Stimulated activated CD8-positive, alpha-beta memory T cell treated with anti-CD3 and anti-CD28 coated beads, Interleukin-4, amount 100 ng/mL, for 24 hours (primary cell): ENCODE measurements at places on chromosomes 11 and 22.

DNA sequence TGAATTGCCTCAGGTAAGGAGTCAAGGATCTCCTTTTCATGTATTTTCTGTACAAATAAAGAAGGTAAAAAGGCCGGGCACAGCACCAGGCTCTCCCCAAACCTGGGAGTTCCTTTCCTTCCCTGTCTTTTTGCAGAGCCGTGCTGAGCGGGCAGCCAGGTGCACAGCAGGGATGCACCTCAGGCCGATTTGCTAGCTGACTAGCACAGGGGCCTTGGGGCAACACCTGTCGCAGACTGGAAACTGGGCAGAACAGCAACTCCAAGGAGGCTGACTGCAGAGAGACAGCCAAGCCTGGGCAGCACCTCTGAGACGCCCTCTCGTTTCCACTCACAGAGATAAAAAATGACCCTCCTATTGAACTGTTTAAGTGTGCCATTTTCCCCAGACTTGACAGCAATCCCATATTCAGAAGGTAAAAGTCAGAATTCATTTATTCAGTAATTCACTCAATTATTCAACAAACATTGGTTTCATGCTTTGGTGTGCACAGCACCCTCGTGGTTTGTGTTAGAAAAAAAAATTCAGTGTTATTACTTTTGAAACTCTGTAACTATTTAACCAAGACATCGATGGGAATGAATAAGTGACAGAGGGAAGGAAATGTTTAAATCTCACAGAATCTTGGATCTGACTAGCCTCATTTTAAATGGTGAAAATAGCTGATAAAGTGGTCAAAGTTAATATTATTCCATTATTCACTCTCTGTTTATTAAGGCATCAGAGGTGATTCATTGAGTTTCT lies 120.9 kb downstream of the GALNT18 start:
- no peak for DNase-seq

DNA sequence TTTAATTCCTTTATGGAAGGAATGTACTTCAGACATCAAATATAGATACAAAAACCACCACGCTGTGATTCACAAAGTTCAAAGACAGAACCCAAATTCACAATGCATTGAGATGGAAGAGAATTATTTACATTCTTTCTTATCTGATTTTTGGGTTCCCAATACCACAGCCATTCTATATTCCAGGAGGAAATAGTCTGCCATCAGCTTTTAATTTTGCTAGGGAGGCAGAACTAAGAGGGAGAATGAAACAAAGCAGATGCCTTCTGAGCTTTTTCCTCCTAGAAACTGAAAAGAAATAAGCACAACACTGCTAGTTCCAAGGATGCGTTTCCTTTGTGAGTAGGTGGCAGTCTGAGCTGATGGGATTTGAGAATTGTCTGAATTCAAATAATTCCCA lies 283.0 kb upstream of the NARS2 start:
- no peak for DNase-seq

DNA sequence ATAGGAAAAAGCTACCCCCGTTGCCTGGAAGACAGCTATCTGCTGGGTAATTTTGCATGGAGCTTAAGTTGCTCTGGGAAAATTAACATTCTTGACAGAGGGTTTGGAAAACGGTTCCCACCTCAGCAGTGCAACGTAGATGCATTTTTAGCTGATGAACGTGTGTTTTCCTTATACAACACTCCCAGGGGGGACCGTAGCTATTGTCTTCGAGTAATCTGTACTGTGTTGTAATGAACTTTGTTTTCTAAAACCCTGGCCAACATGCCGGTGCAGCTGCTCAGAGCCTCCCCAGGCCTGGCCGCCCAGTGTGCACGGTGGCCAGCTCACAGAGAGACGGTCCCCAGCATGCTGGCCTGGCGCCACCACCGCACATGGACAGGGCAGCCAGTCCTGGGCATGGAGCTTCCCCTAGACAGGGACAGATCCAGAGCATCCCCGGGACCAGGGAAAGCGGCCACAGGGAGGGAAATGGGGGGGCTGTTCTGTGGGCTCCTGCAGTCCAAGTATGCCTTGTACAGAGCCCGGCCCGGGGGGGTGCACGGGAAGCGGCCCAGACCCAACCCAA lies 2.2 kb downstream of the TNNT3 start:
- DNase-seq, result no peak

DNA sequence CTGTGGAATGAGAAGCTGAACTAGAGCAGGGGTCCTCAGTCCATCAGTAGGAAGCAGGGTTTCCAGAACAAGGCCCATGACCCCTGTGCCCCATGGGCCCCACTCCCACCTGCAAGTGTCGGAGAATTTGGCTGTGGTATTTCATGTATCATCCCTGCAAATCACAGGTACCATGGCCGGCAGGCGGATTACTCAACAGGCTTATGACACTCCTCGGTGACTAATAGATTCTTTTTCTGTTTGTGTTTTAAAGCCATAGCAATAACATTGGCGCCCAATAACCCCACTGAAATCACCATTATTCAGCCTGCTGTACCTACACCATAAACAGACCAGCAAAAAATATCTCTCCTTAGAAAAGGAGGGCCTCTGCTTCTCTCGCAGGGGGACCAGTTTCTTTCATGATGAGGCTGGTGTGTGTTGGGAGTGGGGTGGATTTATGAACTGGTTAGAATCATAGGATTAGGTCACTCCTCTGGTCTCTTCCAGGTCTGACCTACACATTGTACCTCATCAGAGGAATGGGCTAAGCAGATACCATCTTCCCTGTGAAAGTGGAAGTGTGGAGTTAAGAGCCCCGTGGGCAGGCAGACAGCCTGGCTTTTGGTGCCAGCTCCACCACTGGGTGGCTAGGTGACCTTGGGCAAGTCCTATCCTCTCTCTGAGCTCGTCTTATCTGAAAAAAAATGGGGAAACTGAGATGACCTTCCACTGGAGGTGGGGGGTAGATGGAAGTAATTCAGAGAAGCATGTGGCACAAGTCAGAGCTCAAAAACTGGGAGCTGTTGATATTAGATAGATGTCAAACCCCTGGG lies 60.2 kb upstream of the WNT11 start:
- no peak for DNase-seq

DNA sequence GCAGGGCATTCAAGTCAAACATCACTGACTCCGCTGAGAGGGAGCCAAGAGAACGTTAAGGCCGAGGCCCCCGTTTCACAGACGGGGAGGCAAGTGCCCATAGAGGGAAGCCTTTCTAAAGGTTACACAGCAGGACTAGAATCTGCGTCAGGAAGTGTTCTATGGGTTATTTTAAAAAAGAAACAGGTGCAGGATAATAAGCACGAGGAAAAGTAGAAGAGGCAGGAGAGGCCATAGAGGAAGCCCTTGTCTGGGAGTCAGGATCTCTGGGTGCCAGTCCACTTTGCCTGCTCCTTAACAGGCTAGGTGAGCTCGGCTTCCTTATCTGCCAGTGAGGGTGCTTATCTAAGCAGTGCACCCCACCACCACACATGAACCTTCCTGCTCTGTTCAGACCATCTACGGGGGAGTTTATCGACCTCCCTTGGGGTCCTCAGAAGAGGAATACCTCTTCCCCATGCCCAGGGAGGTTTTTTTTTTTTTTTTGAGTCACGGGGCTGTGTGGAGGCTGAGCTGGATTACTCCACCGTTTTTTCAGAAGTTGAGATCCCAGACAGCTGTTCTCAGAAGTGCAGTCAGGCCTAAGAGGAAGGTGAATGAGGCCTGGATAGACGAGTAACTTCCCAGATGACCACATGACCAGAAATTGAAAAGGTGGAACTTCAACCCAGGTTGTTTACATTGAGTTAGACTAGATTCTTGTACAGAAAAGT lies 1.2 kb upstream of the FCHSD2 start:
- no peak for DNase-seq

DNA sequence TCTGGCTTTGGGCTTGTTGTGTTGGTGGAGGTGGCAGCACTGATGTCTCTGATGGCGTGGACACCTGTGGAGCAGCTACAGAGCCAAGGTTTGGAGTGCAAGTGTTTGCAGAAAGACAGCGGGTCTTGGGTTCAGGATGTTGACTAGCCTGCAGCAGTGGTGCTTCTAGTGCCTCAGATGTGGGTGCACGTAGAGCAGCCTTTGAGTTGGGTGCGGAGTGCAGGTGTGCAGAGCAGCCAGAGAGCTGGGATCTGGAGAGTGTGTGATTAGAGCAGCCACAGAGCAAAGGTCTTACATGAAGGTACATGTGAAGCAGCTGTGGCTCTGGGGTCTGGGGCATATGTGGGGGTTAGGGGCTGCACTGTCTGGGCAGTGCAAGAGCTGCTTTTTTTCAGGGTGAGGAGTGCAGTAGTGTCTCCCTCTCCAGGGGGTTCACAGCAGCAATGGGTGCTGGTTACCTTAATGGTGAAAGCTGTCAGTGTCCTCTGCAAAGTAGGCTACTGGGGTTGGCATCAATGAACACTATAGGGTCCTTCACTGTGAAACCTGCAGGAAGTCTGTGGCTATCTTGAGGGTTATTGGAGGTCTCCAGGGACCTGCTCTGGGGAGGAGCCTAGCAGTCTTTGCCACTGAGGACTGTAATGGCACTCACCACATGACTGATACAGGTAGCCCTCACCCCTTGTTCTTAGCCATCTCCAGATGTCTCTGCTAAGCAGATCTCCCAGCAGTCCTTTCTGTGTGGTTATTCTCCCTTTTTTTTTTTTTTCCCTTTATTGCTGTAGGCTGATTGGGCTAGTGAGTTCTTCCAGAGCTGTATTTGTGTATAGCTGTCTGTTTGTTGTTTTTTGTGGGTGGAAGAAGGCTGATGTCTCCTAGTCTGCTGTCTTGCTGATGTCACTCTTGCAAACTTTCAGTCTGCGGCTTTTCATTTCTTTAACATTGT lies 14.3 kb downstream of the BIRC2 start:
- no peak for DNase-seq

GRCh38 chr11:45930951-45931570 lies 8.6 kb downstream of the LARGE2 start:
- DNase-seq, result no peak

- DNase-seq, result no peak
Measured at GRCh38 chr11:55572548-55572947, 620 bp downstream of the OR4C16 start.

- DNase-seq, result no peak
Measured at GRCh38 chr11:124078591-124078990, 36.7 kb upstream of the VWA5A start.

- DNase-seq, result no peak
Measured at GRCh38 chr22:30212996-30213441, 33.5 kb downstream of the LIF start.

- peak; percentile 70 for DNase-seq
Measured at GRCh38 chr22:35552196-35552842, 11.7 kb downstream of the RASD2 start.

DNA sequence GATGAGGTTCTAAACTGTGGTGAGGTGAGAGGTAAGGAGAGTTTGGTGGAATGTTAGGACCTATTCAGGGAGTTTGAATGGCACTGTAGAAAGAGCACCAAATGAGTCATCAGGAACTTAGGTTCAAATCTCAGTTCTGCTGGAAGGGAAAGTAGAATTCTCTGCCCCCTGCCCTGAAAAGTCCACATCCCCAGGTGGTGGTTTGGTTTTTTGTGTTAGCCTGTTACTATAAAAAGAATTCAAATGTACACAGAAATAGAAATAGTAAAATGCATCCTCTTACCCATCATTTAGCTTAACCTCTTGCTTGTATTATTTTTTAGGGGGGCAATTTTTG lies 20.2 kb downstream of the PPFIBP2 start:
- DNase-seq, result no peak

- no peak for DNase-seq
Measured at GRCh38 chr22:22995166-22995565, 75.2 kb upstream of the GNAZ start.

GRCh38 chr11:94068764-94069163 lies 47.6 kb downstream of the HEPHL1 start:
- DNase-seq, result no peak

- DNase-seq, result no peak
Measured at GRCh38 chr11:32960553-32961164, 55.0 kb upstream of the DEPDC7 start.

DNA sequence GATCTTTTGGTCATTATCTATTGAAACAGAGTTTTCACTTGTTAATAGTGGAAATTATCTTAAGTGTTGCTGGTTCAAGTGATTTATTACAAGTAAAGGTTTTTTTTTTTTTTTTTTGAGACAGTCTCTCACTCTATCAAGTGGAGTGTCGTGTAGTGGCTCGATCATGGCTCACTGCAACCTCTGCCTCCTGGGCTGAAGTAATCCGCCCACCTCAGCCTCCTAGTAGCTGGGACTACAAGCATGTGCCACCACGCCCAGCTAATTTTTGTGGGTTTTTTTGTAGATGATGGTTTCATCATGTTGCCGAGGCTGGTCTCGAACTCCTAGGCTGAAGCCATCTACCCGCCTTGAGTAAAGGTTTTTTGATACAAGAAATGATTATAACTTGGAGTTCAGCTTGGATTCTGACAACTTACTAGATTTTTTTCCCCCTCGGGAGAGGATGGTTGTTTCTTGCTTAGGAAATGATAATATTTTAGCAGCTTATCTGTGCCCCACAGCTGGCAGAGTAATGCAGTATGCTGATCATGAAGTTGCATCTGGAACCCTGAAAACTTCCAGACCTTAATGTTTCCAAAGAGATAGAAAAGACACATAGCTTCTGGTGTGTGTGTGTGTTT lies 68.9 kb downstream of the MTMR3 start:
- no peak for DNase-seq

DNA sequence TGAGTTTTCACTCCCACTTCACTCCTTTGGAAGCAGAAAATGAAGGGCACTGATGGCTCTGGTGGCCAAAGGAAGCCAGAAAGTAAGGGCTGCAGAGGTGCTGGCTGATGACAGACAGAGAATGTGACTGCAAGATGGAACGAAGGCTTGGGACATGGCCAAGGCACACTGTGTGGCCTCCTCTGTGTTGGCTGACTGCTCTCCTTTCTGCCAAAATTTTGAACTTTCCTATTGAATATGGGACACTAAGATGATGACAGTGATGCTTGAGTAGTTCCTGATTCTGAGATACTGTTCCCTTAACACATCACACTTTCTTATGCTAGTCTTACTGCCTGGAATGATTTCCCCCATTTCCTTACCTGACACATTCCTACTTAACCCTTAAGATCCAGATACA lies 156.4 kb downstream of the SWAP70 start:
- DNase-seq, result no peak

DNA sequence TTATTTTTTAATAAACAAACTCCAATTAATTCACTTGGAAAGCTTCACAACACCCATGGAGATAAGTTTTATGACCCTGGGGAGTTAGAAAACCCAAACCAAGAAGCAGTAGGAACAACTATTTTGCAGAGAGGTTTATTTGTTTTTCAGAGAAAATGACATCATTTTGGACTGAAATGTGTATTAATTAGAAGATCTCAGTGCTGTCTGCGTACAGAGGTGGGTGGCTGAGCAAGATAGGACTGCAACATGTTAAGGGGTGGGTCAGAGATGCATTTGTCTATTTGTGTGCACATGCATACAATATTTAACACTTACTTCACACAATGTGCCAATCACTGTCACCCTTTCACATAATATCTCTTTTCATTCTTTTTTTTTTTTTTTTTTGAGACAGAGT lies 1.1 kb downstream of the SCGB1A1 start:
- DNase-seq, result no peak

DNA sequence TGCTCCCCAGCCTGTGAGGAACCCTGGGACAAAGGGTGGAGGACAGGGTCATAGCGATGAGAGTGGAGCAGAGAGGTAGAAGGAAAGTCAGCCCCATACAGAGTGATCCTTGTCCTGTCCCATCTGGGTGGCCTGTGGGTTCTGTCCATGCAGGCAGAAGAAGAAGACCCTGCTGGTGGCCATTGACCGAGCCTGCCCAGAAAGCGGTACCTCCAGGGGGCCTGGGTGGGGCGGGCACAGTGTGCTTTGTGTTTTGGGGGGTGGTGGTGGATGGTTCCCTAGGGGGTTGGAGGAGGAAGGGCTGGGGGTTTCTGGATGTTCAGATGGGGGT lies 7.9 kb downstream of the SIDT2 start:
- no peak for DNase-seq
